ENCODE measurements at places on chromosomes 4 and X.
A peak's percentile ranks its signal among the peaks of the same experiment; 100 is the strongest.

DNA sequence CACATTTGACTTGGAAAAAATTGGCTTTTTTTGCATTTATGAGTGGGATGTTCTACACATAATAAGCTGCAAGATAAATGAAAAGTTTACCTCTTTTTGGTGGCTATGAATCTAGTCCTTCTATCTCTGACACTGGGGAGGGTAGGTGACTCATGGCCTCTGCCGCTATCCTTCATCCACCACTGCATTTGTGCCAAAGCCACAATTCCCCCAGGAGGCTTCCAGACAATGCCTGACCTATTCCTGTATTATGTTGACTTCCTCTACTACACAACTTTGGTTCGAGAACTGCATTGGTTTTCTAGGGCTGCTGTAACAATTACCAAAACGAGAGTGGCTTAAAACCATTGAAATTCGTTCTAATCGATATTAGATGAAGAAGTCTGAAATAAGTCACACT lies 245.6 kb downstream of the TRAM1L1 start:
- no peak for DNase-seq

DNA sequence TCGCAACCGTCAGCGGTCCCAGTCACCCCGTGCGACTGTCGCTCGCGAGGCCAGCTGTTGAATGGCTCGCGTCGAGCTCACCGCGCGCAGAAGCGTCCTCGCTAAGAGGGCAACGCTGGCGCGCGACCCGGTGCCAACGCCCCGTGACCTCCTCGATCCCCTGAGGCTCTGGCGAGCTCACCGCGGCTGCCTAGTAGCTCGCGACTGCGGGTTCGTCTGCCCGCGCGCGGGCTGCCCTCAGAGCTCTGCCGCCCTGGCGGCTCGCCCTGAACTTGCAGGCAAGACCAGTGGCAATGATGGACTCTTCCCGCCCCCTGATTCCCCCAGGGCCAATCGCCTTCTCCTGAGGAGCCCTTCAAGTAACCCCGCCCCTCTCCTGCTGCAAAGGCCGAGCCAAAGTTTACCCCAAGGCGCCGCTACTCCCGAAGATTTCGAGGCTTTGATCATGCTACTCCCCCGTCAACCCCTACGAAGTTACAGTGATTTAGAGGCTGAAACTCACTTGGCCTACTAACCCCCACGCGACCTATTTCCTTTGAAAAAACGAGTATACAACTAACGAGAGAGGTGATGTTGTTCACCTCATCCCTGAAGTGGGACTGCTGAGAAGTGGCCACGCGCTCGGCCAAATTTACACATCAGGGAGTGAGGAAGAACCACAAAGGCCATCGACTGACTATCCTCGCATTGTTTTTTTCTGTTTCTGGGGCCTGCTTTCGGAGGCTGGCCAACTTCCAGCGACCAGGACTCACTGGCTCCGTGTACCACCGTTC lies 37.5 kb downstream of the PGRMC1 start:
- DNase-seq = peak; percentile 67

GRCh38 chrX:11591723-11592346 lies 73.9 kb downstream of the ARHGAP6 start:
- no peak for DNase-seq

DNA sequence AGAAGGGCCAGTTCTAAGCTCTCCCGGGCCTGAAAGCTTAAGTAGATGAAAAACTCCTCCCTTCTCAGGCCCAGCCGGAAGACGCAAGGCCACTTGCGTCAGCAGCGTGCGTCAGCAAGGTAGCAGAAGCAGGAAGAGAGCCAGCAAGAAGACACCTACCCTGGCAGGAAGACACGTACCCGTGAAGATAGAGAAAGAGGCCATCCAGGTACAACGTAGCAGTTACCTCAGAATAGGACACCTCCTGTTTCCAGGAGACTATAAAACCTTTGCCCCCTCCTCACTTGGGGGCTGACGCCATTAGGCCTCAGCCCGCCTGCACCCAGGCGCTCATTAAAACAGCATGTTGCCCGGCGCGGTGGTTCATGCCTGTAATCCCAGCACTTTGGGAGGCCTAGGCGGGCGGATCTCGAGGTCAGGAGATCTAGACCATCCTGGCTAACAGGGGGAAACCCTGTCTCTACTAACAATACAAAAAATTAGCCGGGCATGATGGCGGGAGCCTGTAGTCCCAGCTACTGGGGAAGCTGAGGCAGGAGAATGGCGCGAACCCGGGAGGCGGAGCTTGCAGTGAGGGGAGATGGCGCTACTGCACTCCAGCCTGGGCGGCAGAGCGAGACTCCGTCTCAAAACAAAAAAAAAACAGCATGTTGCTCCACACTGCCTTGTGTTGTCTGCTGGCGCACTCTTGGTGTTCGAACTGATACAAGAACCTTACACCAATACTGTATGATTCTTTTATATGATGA lies 242.7 kb upstream of the NWD2 start:
- no peak for DNase-seq

GRCh38 chr4:33381816-33382215 lies 2661.6 kb downstream of the PCDH7 start:
- no peak for DNase-seq

DNA sequence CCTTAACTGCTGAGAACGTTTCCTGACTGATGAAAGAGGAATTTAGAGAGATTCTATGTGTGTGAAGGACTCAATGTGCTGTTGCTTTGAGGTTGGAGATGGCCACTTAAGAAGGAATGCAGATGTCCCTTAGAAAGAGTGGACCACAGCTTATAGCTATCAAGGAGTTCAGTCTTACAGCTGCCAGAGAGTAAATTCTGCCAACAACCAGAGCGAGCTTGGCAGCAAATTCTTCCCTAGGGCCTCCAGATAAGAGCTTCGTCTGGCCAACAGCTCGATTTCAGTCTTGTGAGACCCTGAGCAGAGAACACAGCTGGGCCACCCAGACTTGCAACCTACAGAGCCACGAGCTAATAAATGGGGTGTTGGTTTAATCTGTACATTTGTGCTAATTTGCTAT lies 21.8 kb downstream of the MID1 start:
- DNase-seq = peak; percentile 35

DNA sequence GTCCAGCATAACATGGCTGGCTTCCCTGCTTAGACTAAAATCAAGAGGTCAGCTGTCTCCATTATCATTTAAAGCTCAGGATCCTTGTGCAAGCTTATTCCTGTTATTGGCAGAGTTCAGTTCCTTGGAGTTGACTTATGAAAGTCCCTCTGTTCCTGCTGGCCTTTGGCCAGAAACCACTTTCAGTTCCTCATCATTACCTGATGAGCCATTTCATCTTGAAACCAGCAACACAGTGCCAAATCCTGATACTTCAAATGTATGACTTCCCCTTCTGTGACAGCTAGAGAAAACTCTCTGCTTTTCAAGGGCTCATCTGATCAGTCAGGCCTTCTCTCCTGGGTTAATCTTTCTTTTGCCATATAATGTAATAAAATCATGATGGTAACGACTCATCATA lies 110.6 kb upstream of the FSTL5 start:
- no peak for DNase-seq

- no peak for DNase-seq
Measured at GRCh38 chr4:77493120-77493752, 112.4 kb upstream of the CXCL13 start.

DNA sequence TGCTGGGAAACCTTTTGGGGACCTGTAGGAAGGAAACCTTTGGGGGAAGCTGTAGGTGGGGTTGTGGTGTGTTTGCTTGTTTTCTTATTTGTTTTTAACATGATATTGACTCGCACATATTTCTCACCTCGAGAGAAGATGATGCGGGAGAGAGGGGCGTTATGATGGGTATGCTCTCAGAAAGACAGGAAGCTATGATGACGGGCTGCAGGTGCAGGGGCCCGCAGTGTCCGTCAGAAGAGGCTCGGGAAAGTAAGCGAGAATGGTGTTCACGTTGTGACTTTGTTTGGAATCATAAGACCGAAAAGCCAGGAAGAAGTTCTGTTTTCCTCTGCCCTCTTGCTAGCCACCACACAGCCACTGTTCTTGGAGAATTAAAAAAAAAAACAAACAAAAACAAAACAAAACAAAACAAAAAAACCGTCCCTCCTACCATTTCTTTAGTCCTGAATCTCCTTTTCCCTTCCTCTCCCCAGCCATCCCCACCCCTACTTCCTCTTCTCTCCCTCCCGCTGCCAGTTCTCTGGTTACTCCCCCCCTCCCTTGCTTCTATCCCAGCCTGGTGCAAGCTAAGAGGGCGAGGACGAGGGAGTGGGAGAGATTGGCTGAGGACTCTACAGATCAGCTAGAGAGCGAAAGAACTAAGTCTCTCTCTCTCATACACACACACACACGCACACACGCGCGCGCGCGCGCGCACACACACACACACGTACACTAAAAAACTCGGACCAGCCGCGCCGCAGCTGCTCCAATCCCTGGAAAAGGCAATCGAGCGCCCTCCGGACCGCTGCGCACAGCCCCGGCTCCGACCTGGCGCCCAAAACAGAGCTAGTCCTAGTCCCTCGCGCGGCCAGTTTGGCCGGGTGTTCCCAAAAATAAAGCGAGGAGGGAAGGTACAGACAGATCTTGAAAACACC lies at the start of gene BMP3:
Gene BMP3 (plus strand): TSS at position 648 of the 920 bp plus-strand sequence. CDS start 577 bp downstream, outside the sequence.
- DNase-seq = peak; percentile 48

- no peak for DNase-seq
Measured at GRCh38 chr4:158020176-158020575, 152.6 kb downstream of the GASK1B start.

GRCh38 chr4:140069066-140069465 lies 84.9 kb downstream of the MAML3 start:
- peak; percentile 58 for DNase-seq

- DNase-seq = no peak
Measured at GRCh38 chrX:12162420-12162819, 24.1 kb downstream of the FRMPD4 start.

DNA sequence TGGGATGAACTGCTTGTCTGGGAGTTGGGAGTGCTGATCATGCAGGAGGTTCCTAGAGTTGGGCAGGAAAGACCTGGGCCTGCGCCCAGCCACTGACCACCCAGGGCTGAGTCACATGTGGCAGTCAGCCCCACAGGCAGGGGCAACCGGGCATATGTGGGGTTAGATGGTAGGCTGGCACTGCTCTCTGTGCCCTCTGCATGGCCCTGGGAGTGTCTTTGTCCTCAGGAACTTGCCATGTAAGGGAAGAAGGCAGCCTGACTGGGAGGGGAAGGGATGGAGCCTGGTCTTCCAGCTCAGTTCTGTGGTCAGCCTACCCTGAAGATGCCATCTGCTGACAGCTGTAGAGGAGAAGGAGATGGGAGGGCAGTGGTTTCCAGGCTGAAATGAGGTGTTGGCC lies 70.2 kb upstream of the EFNB1 start:
- no peak for DNase-seq

- no peak for DNase-seq
Measured at GRCh38 chrX:16931371-16931770, 15.1 kb upstream of the REPS2 start.

GRCh38 chr4:82371497-82371896 lies 2.3 kb downstream of the HNRNPD start:
- DNase-seq = no peak

DNA sequence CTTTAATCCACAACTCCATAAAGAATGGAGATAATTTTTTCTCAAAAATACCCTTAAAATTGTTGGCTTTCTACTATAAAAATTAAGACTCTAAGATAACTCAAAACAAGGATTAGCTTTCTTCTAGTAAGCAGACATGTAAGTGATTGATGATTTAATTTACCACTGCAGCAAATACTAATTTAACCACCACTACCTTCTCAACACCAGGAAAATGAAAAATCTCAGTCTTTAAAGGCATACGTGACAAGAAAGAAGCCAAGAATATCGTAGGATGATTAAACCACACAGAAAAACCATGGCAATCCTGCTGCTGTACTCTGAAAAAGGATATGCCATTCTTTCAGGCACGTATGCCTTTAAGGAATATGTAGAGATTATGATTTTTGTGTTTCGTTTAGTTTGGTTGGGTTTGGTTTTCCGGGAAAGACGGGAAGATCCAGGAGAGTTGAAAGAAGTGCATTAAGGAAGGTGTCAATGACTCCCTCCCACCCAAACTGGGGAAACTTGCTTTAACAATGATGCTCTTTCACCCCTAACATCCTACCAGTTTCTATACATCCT lies 881 bp downstream of the LRCH2 start:
- no peak for DNase-seq

GRCh38 chrX:72124540-72125201 lies 7.0 kb downstream of the RTL5 start:
- DNase-seq = no peak

- DNase-seq = peak; percentile 66
Measured at GRCh38 chrX:110665223-110666002, 130.2 kb downstream of the CHRDL1 start.

DNA sequence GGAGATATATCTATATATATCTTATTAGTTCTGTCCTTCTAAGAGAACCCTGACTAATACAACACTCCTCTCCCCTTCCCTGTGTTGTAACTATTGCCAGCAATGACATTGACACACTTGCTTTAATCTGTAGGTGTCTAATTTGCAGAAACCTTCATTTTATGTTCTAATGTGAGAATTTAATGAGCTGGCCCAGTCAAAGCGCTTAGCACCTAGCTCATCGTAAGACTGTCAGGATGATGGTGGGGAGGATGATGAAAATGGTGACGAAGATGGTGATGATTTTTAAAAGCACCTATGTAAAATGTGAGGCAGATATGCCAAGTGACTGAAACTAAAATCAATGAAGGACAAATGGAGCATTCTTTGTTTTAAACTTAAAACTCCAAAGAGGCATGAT lies 183.8 kb downstream of the DHX15 start:
- no peak for DNase-seq

- no peak for DNase-seq
Measured at GRCh38 chr4:86942185-86942666, 7.4 kb downstream of the AFF1 start.

- DNase-seq = no peak
Measured at GRCh38 chr4:114464726-114465272, 133.8 kb upstream of the UGT8 start.

- no peak for DNase-seq
Measured at GRCh38 chr4:105840426-105841174, 54.7 kb upstream of the NPNT start.

- no peak for DNase-seq
Measured at GRCh38 chr4:139209470-139210063, 32.5 kb upstream of the ELF2 start.

GRCh38 chr4:188956566-188956965 lies 817.3 kb downstream of the TRIML1 start:
- DNase-seq = no peak

DNA sequence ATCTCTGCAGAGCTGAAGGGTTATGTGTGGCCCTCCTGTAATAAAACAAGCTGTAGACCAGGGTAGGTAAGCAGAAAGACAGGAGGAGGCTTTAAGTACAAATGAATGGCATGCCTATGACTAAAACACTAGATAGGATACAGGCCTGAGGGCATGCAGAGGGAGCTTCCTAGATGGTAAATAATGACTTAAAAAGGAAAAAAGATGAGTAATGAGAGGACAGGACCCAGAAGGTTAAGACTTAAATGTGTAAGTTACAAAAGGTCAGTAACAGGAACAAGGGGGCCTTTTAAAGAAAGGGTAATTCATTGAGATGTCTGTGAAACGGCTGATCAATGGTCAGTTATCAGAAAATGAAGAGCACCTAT lies 194.8 kb downstream of the SOWAHB start:
- no peak for DNase-seq

DNA sequence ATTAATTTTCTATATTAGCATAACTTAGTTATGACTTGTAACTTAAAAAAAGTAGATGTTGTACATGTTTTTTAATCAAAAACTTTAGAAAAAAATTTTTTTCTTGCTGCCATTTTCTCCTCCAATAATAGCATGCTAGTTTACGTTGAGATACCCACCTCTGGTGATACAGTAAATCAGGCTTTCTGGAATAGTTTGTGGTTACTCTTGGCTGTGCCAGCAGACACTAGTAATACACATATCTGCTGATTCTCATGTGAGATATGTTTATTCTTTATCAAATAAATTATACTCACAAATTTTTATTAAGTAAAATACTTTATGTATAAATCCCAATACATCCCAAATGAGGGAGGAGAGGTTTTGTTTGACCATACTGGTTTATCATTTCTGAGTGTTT lies 117.3 kb downstream of the KLHL8 start:
- no peak for DNase-seq
